ENCODE measurements at places on chromosomes 4 and X.
A peak's percentile ranks its signal among the peaks of the same experiment; 100 is the strongest.

GRCh38 chr4:36208893-36209473 lies 35.3 kb downstream of the ARAP2 start:
- no peak for DNase-seq

- no peak for DNase-seq
Observed at GRCh38 chrX:1451251-1451660, 1.5 kb downstream of the ASMTL start.

DNA sequence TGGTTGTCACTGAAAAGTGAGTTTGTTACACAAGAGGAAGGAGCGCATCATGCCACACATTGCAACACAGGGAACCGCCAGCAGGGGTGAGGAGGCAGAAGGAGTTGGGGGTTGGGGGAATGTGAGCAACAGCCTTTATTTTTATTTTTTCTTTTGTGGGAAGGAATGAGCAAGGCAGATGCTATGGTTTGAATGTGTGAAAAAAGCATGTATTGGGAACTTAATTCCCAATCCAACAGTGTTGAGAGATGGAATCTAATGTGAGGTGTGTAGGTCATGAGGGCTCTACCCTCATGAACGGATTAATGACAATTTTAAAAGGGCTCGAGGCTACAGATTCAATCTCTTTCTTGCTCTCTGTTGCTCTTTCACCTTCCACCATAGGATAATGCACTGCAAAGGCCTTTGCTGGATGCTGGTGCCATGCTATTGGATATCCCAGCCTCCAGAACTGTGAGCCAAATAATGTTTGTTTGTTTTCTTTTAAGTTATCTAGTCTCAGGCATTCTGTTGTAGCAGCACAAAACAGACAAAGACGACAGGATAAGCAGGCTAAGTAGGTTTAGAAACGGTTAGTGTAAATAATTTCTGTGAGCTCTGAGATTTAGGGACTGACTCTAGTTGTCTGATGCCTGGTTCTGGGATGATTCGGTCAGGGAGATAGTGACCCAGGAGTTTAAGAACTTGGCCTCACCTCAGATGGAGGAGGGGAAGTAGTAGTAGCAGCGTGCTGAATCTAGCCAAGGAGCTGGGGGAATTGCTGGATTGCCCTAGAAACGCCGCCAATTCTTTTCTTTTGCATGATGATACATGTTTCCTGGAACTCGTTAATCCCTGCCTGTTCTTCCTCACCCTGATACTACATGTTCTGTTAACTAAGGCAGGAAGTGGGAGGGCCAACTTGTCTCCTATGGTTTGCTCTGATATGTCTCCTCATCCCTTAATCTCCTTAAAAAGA lies 156.6 kb upstream of the CTSO start:
- DNase-seq: peak; percentile 12

- DNase-seq: no peak
Observed at GRCh38 chr4:120266602-120267001, 200.0 kb upstream of the MAD2L1 start.

GRCh38 chrX:10447564-10448214 lies 172.7 kb downstream of the MID1 start:
- DNase-seq: peak; percentile 12

- DNase-seq: no peak
Observed at GRCh38 chrX:152897222-152898131, at the start of gene ZNF185. Gene ZNF185, plus strand, starts transcription at chrX:152898067. Its CDS starts 16,423 bp downstream, at chrX:152914490.

GRCh38 chrX:145631461-145631951 lies 186.1 kb upstream of the SLITRK2 start:
- no peak for DNase-seq

GRCh38 chr4:141646969-141647368 lies 10.6 kb downstream of the IL15 start:
- DNase-seq: no peak

DNA sequence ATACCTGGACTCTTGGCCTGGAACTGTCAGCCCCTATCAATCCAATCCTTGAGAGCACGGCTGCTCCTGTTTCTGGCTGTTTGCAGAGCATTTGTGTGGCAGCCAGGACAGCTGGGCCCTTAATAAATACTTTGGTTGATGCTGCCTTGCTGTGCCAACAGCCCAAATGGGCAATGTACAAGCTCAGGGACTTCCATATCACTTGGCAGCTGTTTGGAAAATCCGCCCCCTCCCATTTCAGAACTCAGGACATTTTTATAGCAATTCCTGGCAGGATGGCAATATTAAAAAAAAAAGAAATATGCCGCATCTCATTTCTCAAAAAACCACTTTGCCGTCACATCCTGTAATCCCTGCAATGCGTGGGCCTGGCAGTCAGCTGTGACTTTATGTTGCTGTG lies 218.9 kb downstream of the HS3ST1 start:
- DNase-seq: no peak

GRCh38 chr4:134533068-134533467 lies 331.5 kb upstream of the PABPC4L start:
- no peak for DNase-seq

DNA sequence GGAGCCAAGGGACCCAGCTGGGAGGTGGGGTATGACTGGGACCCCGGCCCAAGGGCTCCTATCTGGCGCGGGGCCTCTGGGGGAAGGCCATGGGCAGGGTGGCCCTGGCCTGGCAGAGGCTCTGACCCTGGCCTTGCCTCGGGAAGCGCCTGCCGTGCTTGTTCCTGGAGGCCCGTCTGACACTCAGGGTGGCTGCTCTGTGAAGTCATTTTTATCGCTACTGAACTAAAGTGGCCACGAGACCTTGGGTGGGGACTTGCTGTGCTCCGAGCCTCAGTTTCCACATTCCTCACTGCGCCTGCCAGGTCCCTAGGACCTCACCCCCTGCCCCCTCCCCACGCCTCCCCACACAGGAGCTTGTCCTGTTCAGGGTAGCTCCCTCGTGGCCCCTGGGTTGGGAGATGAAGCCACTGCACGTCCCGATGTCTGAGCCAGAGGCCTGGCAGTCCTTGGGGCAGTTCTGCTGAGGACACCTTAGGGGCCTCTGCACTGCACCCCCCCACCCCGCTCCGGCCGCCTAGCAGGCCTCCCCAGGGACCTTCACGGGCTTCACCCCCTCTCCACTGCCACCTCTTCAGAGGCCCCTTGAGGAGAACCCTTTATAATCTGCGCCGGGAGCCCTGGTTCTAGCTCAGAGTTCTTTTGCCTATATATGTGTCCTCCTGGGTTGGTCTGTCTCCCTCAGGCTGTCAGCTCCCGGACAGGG lies 639 bp upstream of the SORCS2 start:
- DNase-seq: no peak

DNA sequence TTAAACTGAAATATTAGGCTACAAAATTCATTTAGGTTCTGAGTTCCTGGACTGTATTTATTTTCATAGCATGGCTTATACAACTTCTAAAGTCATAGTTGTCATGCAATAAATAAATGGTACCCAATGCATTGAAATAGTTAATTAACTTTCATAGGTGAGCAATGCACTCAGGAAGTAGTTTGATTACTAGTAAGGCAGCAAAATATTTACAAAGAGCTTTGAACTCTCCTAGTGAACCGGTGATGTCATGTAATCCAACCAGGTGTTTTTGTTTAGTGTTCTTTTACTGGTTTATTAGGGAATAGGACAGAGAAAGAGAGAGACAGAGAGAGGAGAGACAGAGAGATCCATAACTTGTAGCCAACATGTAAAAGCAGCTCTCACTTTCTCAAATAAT lies 228.6 kb upstream of the CTSO start:
- DNase-seq: no peak

GRCh38 chrX:119266364-119266995 lies 30.4 kb downstream of the PGRMC1 start:
- DNase-seq: peak; percentile 14

- no peak for DNase-seq
Observed at GRCh38 chrX:63525491-63525890, 174.4 kb upstream of the SPIN4 start.

DNA sequence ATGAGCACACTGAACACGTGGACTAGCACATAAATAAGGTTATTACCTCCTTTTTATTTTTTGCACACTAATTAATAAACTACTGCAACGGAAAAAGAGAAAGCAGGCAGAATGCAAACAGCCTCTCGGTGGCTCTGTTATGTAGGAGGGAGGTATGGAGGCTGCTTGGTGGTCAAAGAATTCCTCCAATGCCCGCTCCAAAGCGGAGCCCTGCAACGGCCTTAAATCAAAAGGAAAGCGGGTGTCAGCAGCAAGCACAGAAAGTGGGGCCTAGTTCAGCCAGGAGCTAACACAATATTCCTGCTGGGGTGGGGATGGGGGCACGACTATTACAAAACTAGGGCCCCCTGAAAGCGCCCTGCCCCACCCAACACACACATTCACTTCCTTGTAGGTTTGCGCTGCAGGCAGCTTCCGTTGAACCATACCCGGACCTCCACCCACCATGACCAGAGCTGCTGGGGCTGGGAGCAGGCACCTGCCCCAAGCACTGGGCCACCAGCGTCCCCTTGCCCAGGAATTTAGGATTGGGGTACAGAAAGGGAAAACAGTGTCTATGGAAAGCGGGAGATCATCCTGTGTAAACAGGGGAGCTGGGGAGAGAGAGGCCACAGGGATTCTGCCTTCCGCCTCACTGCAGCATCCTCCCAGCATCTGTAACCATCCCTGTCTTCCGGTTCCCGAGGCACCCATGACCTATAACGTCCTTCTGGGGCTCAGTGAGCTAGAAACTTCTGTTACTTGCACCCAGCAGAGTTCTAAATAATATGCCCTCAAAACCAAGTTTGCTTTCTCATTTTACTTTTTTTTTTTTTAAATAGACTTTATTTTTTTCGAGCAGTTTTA lies 57.1 kb upstream of the DDX3X start:
- DNase-seq: no peak

DNA sequence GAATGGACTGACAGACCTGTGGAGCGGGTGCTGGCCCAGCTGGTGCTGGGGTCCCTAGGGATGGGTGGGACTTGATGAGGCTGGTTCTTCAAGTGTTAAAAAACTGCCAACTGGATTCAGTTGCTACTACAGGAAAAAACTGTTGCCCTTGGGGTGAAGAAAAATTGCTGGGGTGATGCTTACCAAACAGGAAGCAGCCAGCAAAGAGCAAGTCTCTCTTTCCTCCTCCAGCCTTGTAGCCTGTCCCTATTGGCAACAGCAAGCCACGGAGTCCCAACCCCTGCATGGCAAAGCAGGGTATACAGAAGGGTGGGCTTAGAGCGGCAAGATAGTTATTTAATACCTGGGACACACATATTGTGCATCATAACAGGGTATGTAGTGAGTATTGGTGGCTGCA lies 60.1 kb upstream of the ATP8A1 start:
- DNase-seq: no peak

- no peak for DNase-seq
Observed at GRCh38 chr4:101439926-101440325, 92.6 kb upstream of the PPP3CA start.

GRCh38 chr4:83258461-83258860 lies 26.1 kb downstream of the COQ2 start:
- DNase-seq: no peak

DNA sequence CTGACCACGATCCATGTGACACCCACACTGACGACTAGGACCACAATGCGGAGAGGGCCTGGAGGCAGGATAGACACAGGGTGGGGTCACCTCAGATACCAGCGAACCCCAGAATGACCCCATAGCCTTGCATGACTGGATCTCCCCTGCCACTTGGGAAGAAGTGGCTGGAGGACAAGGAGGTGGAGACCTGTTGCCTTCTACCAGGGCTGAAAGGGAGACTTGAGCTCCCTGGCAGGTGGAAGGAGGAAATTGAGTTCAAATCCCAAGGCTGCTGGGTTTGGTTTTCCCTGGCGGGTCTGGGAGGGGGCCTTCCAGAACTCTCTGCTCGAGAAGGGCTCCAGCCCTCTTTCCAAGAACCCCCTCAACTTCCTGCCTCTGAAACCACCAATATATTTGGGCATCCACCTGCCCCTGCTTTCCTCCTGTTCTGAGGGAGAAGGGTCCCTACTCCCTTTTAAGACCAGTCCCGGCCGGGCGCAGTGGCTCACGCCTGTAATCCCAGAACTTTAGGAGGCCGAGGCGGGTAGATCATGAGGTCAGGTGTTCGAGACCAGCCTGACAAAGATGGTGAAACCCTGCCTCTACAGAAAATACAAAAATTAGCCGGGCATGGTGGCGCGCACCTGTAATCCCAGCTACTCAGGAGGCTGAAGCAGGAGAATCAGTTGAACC lies 3.0 kb downstream of the FAM3A start:
- no peak for DNase-seq

- DNase-seq: no peak
Observed at GRCh38 chr4:79687006-79687405, 279.0 kb upstream of the GK2 start.

GRCh38 chrX:21661316-21661715 lies 3.2 kb upstream of the KLHL34 start:
- DNase-seq: no peak

DNA sequence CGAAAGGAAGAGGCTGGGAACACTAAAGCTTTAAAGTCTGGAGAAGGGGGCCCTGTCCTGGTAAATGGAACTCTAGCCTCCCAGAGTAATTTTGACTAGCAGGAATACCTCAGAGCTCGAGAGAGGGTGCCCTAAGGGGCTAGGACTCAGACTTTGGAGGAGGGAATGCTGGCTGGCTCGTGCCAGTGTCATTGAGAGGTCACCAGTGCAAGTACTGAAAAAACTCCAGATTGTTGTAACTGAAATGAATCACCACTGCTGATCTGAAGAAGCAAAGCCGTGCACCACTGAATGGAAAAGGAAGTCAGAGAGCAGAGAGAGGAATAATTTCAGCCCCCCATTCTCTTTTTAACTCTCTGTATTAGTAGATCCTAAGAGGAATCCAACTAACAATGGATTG lies 690.2 kb downstream of the FAT4 start:
- DNase-seq: peak; percentile 55

DNA sequence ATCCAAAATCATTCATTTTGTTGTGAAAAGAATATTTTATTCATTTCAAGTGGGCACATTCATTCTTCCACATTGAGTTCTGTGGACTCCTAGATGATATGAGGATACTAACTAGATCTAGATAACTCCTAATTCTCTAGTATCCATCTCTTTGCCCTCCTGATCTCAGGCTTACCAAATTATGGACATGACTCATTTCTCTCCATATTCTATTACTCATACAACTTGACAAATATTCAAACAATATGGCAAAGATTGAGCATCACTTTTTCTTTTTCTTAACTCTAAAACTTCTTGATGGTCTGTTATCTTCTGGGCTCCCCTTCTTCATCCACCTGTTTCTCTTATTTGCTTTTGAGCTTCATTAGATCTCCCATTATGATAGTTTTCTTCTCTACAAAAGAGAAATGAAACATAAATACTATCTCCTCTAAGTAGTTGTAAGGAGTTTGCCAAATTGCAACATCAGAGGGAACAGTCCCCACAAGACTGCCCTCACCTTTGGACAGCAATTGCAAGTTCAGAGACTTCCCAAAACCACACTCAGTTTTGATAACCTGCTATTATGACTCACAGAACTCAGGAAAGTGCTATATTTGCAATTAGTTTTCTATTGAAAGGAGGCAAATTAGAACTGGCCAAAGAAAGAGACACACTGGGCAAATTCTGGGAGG lies 422.9 kb downstream of the SPRY1 start:
- DNase-seq: no peak

DNA sequence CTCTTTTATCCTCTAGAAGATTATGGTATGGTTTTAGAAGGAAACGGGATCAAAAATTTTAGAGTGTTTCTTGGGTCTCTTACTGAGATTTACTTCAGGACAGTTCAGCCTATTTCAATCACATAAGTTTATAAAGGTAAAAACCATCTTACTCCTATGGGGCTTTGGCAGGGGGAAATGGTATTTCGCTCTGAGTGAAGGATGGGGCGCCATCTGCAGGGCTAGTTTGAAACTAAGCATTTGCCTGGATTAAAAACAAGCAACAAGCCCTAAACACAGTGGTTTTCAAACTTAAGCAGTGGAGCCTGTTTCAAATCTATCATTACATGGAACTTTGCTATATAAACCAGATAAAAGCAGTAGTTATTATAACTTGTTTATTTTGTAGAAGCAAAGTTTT lies 361.5 kb upstream of the FMR1 start:
- no peak for DNase-seq
